ENCODE measurements at places on chromosomes 11 and 22.

DNA sequence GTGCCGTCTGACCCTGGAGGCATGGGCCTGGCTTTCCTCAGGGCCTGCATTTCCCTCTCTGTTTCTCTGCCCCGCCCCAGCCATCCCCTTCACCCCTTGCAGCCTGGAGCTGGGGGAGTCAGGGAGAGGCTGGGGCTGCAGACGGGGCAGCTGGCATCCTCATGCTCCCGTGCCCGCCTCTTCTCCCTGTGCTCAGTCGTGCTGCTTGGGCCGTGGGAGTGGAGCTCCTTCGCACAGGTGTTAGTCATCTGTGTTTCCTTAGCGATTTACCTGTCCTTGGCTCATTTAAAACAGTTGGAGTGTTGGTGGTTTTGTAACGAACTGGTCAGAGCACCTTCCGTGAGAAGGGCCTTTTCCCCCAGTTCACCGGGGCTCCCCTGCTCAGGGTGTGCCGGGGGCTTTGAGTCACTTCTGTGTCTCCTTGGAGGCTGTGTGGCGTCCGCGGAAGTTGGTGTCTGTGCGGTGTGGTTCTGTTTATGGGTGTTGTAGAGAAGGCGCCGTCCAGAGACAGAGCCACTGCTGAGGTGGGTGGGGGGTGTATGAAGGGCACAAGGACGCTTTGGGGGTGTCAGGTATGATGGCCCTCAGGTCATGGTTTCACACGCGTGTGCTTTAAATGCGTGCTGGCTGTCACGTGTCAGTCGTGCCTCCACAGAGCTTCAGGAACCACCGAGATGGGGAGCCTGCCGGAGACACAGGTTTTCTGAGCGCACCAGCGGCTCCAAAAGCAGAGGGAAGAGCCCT is 19.5 kb downstream of the BRSK2 start:
- DNase-seq: no peak

GRCh38 chr11:75380245-75380644 is 19.1 kb upstream of the RPS3 start:
- no peak for DNase-seq

DNA sequence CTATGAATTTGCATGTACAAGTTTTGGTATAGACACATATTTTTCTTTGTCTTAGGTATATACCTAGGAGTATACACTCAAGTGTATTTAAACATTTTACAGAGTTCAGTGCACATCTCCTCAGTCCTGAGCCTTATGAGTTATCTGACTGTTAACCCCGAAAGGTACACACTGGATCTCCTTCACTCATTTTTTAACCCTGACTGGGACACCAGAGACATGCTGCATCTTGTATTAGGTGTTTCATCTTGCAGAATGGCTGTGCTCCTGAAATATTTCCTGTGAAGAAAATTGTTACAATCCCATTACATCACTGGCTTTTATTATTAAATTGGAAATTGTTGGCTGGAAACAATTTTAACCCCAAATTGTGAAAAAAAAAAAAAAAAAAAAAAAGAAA is 15.3 kb downstream of the PARVA start:
- DNase-seq: no peak

- DNase-seq: no peak
These were observed 89.5 kb upstream of the SNX19 start for GRCh38 chr11:131005829-131006228.

DNA sequence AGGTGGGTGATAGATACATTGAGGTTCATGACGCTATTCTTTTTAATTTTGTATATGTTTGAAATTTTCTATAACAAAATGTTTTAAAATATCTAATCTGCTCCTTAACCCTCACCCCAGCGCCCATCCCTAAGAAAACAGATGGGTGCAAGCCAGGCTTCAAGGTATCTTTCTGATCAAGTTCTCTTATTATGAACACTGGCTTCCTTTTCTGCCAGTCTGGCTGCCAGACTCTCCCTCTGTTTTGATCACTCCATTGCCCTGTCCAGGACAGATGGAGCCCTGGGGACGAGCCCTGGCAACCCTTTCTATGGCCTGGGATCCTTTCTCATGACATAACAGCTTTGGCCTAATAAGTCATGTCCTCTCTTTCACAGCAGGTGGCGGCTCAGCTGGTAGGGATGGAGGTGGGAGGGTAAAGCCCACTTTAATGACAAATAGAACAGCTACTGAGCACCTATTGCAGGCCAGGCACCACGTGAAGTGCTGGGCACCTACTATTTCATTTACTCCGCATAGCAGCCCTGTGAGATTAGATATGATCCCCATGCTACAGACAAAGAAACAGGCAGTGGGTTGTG is 38.4 kb downstream of the DRD2 start:
- DNase-seq: no peak

GRCh38 chr11:92929653-92930052 is 39.8 kb upstream of the MTNR1B start:
- DNase-seq: peak; percentile 2

- DNase-seq: peak; percentile 87
These were observed 38.5 kb upstream of the FJX1 start for GRCh38 chr11:35579557-35580396.

DNA sequence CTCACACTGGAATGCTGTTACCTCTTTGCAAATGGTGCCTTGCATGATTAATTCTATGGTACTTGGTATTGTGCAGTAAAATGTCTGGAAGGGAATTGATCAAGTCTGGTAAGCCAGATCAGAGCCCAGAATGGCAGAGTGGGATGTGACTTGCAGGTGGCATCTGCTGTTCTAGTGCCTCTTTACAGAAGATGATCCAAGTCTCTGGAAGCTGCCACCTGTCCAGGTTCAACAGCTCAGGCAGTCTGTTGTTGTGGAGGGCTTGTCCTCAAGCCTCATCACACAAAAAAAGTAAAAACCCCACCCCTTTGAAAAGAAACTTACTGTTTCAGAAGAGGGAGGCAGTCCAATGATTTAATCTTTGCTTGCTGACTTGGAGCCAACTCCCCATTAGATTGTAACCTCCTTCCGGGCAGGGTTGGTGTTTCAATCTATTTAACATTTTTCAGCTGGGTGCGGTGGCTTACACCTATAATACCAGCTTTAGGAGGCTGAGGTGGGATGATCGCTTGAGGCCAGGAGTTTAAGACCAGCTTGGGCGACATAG is 17.1 kb downstream of the ZNRF3 start:
- no peak for DNase-seq

DNA sequence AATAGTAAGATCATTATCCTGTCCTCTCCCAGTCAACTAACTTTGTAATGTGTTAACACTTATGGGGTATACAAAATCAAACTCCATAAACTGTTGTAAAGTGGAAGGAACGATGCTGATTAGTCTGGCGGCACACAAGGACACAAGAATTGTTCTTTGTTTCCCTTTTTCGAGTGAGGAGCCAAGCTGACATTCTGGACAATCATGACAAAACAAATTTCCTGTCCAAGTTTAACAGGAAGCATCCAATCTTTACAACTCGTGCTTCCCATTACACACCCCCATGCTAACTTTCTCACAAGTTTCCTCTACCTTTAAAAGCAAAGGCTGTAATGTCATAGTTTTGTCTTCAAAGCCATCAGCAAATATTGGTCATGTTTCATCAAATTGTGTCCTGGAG is 20.4 kb upstream of the LDLRAD3 start:
- no peak for DNase-seq

DNA sequence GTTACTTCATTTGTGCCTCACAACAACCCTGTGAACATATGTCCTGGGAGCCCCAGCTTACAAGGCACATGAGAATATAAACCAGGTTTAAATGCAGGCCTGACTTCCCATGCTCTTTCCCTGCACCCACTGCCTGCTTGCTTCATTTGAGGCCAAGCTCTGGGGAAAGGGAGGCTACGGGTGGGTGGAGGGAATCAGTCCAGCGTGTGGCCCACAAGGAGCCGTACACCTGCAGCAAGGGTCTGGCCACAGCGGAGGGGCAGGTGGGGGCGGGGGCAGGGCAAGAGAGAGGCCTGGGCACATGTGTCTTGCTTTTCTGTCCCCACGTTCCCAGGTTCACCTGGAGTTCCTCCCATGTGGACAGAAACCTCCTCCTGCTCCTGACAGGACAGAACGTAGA is 26.2 kb downstream of the FAM83F start:
- no peak for DNase-seq

DNA sequence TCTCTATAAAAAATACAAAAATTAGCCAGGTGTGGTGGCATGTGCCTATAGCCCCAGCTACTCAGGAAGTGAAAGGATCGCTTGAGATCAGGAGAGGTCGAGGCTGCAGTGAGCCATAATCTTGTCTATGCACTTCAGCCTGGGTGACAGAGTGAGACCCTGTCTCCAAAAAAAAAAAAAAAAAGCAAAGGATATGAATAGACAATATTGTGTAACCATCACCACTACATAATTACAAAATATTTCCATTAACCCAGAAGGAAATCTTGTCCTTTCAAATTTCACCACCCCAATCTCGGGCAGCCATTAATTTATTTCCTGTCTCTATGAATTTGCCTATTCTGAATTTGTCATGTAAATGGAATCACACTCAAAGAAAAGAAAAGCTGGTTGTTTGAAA is 21.2 kb downstream of the RSF1 start:
- no peak for DNase-seq

DNA sequence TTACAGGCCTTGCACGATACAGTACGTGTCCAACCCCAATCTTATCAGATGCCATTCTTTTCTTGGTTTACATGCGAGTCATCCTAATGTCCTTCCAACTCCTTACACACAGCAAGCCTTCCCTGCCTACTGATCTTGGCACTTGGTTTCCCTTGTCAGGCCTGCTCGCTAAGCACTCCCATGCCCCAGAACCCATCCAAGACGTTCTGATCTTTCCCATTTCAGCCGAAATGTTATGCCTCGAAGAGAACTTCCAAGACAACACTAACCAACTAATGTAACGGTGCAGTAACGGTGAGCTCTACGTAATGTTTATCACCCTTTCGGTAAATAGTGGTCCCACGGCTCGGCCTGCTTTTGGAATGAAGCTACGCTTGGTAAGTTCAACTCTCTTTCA is 521 bp downstream of the PES1 start:
- peak; percentile 27 for DNase-seq

- DNase-seq: peak; percentile 29
These were observed 190.9 kb upstream of the BLID start for GRCh38 chr11:122306831-122307391.

GRCh38 chr11:114044042-114044871 is 15.3 kb upstream of the ZBTB16 start:
- DNase-seq: peak; percentile 51

GRCh38 chr22:31747441-31747840 is 2.5 kb downstream of the PRR14L start:
- no peak for DNase-seq

DNA sequence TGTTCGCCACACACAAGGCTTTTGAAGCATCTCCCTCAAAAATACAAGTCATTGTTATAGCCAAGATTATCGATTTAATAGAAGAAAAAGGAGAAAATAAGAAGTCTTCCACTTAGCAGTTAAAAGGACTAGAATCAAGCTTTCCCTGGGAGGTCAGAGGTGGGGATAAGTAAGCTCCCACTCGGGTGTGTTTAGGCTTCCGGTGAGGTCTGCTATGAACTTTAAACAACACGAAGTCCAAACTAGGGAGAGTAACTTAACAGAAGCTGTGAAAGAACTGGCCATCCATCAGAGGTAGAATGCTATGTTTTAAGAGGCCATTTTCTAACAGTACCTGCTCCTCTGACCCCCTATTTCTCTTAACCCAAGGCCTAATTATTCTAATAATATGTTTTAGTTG is 91.4 kb upstream of the APOA1 start:
- no peak for DNase-seq

DNA sequence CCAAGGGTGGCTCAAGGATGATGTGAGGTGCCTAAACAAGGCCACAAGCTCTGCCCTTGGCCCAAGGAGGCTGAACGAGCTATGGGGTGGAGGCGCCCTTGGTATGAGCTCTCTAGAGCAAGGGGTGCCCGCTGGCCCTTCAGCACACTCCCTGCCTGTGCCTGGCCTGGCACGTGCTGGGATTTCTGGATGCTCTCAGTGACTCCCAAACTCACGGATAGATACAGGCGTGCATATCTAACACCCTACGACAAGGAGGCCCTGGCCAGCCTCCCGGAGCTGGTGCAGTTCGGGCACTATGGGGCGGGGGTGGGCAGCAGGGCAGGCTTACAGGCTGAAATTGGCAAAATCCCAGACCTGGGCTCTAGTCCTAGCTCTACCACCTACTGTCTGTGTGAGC is 30.6 kb downstream of the SCUBE1 start:
- no peak for DNase-seq

DNA sequence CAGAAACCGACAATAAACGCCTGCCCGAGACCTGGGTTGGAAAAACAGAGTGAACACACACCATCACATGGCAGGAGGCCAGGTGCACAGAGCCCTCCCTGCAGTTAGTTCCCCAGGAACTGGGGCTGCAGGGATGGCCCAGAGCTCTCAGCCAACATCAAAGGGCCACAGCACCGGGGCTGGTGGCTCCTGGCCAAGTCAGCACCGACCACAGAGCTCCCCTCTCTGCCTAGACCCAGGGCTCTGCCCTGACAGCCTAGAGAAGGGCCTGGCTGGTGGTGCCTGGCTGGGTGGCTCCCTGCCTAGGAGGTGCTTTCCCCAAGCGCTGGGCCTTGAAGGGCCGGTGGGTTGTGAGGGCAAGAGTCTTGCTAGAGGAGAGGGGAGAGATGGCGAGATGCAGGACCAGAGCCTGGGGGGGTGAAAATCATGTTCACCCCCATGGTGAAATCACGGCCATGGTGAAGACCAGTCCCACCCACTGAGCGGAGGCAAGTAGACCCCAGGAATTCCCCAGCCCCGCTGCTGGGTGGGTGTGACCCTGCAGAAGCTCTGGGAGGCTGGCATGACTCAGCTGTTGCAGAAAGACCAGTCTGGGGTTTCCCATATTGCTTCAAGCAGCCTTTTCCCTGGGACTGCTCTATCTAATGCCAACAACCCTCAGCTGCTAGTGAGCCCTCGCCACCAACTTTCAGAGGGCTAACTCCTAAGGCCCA is 7.2 kb upstream of the BID start:
- peak; percentile 83 for DNase-seq

DNA sequence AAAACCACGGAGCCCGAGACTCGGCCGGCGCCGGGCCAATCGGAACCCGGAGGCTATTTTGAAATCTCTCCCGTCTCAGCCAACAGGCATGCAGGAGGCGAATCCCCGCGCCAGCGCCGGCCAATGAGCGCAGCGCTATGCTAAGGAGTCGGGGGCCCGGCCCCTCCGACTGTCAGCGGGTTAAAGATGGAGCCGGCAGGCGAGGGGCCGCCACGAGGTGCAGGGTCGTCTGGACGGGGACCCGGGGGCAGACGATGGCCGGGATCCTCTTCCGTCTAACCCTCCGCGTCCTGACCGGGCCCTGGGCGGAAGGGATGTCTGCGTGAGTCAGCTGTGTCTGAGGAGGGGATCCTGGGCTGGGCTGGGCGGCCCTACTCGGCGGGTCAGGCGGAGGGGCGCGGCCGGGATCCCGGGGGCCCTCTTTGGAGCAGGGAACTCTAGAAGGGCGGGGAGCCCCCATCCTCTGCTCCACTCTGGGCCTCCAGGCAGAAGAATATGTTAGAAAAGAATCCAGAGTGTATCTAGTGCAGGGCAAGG is 10.0 kb downstream of the SDF2L1 start:
- peak; percentile 83 for DNase-seq

DNA sequence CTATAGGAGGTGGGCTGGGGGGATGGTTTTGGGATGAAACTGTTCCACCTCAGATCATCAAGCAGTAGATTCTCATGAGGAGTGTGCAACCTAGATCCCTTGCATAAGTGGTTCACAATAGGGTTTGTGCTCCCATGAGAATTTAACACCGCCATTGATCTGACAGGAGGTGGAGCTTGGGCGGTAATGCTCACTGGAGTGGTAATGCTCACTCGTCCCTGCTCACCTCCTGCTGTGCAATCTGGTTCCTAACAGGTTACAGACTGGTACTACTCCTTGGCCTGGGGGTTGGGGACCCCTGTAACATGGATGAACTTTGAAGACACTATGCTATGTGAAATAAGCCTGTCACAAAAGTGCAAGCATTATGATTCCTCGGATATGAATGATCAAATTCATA is 87.0 kb upstream of the CLNS1A start:
- DNase-seq: no peak
